ENCODE measurements at places on chromosomes 4 and X. TPM values are rescaled to one million over a fixed set of nuclear protein-coding genes. Genes with fewer than 3 reads are reported as not detected.
A peak's percentile ranks its signal among the peaks of the same experiment; 100 is the strongest.

Gene MTMR8
- total RNA-seq, result 0.51 TPM

Gene RBM47
- 6.1 TPM for total RNA-seq

GRCh38 chr4:170805352-170805751 lies 715.6 kb upstream of the AADAT start:
- no peak overlapping the region for H3K4me3 ChIP-seq
- H3K36me3 ChIP-seq, result no peaks in the 10 kb centered on the region
- H3K27me3 ChIP-seq, result no peaks in the 10 kb centered on the region
- DNase-seq, result peak; percentile 39
- H3K27ac ChIP-seq, result no peak overlapping the region

DNA sequence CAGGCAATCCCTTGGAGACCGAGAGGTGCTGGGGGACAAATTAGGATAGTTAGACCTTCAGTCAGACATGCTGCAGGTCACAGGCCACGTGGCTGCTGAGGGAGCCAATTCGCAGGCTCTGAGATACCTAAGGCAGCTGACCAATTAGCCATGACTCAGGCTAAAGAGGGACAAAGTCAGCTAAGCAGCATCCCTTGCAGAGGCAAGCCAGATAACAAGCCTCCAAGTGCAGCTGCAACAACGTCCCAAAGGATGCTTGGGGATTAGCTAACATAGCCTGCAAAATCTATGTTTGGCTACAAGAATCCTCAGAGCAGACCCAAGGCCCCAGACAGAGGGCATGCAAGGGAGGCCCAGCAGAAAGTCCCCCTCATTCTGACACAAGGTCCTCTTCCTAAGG lies 93.5 kb downstream of the SEL1L3 start:
- DNase-seq, result no peak
- H3K4me1 ChIP-seq, result peaks cover 2% of the 10 kb centered on the region
- no peaks in the 10 kb centered on the region for H3K27me3 ChIP-seq
- no peak overlapping the region for H3K4me3 ChIP-seq
- peak overlapping the region; percentile 8 for H3K27ac ChIP-seq

Gene ETDB
- not detected for total RNA-seq

Gene CLDN34
- not detected for total RNA-seq

Gene ZGRF1
- total RNA-seq, result 128 TPM

- no peak overlapping the region for H3K27ac ChIP-seq
- H3K36me3 ChIP-seq, result no peaks in the 10 kb centered on the region
- DNase-seq, result no peak
- no peaks in the 10 kb centered on the region for H3K27me3 ChIP-seq
Observed at GRCh38 chr4:17280261-17281018, 231.4 kb downstream of the QDPR start.

DNA sequence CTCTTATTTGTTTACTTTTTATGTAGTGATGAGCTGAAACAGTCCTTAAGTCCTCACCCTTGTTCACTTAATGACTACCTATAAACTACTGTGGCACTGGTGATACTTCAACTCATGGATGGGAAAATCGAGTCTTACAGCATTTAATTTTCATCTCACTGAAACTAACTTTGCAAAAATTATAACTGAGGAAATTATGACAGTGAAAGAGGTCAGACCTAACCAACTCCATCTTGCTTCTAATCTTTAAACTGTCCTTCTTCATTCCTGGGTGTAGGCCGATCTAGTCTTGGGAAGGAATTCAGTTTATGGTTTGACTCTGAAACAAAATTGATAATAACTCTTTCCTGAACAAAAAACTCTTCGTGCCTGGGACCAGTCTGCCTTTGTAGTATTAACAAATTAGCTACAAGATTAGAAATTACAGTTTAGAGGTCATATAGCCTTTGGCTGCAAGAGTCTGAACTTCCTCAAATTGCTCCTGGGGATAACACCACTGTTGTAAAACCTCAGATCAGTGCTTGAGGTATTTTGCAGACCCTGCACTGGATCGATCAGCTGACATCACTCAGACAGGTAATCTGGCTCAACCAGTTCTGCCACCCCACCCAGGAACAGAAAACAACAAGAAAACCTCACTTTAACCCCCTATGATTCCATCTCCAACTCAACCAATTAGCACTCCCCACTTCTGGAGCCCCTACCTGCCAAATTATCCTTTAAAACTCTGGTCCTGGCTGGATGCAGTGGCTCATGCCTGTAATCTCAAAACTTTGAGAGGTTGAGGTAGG lies 995.7 kb upstream of the PRKX start:
- H3K27ac ChIP-seq, result no peak overlapping the region
- no peaks in the 10 kb centered on the region for H3K27me3 ChIP-seq
- DNase-seq, result no peak
- peaks cover 12% of the 10 kb centered on the region for H3K4me1 ChIP-seq

- no peak overlapping the region for H3K4me3 ChIP-seq
- DNase-seq, result no peak
- H3K36me3 ChIP-seq, result no peaks in the 10 kb centered on the region
Observed at GRCh38 chr4:107094332-107094731, 58.2 kb upstream of the DKK2 start.

Gene MAGEA1
- total RNA-seq, result not detected

GRCh38 chr4:59969909-59970308 lies 1230.2 kb upstream of the ADGRL3 start:
- H3K27me3 ChIP-seq, result no peaks in the 10 kb centered on the region
- H3K4me1 ChIP-seq, result peaks cover 7% of the 10 kb centered on the region
- H3K27ac ChIP-seq, result no peak overlapping the region
- H3K36me3 ChIP-seq, result no peaks in the 10 kb centered on the region

DNA sequence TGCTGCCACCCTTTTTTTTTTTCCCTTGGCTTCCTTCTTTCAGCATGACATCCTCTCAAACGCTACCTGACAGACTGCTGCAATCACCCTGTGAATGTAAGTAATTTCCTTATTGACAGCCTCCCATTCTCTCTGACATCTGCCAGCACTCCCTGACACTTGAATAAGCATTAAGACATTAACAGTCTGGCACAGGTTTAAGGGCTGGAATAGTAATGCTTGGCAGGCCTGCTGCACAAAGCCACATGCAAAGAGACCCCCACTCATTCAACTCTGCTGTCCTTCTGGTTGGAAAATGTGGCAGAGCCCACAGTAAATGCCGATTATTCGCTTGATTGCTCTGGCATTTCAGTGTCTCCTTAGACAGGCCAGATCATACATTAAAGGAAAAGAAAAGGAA lies 28.1 kb upstream of the RASGEF1B start:
- DNase-seq, result peak; percentile 69
- no peaks in the 10 kb centered on the region for H3K36me3 ChIP-seq
- no peak overlapping the region for H3K27ac ChIP-seq

- no peak overlapping the region for H3K27ac ChIP-seq
- no peak for DNase-seq
- H3K36me3 ChIP-seq, result no peaks in the 10 kb centered on the region
- no peaks in the 10 kb centered on the region for H3K27me3 ChIP-seq
- H3K4me3 ChIP-seq, result no peak overlapping the region
- no peaks in the 10 kb centered on the region for H3K4me1 ChIP-seq
Observed at GRCh38 chrX:118221733-118222132, 105.1 kb upstream of the KLHL13 start.

Measured in neural progenitor cell (in vitro differentiated cells).